T-helper 1 cell (primary cell): ENCODE measurements at places on chromosomes 12 and 14.

GRCh38 chr12:39805651-39806050, 186.0 kb upstream of the ABCD2 start:
- no peak for DNase-seq

- no peak for DNase-seq
Measured at GRCh38 chr12:104664351-104664750, 207.6 kb downstream of the CHST11 start.

GRCh38 chr12:79927772-79928474, 7.0 kb downstream of the PPP1R12A start:
- DNase-seq: peak; percentile 88

DNA sequence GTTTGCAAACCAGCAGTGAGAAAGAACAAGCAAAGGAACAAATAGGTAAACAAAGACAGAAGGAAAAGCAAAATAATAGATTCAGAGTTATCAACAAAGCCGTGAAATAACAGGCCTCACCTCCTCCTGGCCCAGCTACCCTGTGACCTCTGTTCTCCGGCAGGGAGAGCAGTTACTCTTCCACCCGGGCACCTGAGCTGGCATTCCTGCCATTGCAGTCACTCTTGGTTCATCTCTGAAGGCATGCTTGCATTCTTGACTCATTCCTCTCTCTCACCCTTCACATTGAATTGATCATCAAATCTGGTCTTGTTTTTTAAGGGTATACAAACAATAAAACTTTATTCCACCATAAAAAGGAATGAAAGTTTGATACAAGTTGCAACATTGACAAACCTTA, 95.1 kb downstream of the TTC8 start:
- DNase-seq: no peak

DNA sequence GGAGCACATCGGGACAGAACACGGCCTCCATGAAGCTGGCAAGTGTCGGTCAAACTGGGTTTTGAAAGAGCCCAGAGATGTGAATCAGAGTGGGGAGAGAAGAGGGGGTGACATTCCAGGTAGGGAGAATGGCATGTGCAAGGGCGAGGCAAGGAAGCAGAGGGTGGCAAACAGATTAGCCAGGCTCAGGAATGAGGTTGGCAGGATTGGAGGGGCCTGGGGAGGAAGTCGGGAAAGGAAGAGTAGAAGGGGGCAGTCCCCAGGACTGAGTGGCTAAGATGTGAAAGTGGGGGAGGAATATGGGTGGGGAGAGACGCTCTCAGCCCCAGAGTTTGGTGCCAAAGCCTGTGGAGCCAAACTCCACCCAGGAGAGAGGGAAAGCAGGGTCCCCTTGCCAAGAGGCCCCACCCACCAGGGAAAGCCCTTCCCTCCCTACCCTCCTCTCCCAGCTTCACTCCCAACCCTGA, 5.5 kb upstream of the HDAC7 start:
- no peak for DNase-seq

GRCh38 chr12:53325511-53326061, 4.2 kb upstream of the AAAS start:
- no peak for DNase-seq
